Psoas muscle (tissue), 8 donors: ENCODE measurements at places on chromosomes 6 and 20. TPM values are rescaled to one million over a fixed set of nuclear protein-coding genes. Genes with fewer than 3 reads are reported as not detected.

Gene BPIFB1
- total RNA-seq, result not detected

Gene MCHR2
- total RNA-seq, result not detected

Gene ANKS1A
- 8.0 TPM for total RNA-seq

Gene MLN
- total RNA-seq, result not detected

Gene PPP1R16B
- 5.0 TPM for total RNA-seq

Gene MRPS18A
- 131 TPM for total RNA-seq

Gene FNDC1
- total RNA-seq, result 0.99 TPM

Gene SULF2
- total RNA-seq, result 11.6 TPM

Gene CBFA2T2
- total RNA-seq, result 9.3 TPM

Gene C20orf144
- total RNA-seq, result not detected

Gene MTHFD1L
- 1.1 TPM for total RNA-seq

Gene PXT1
- total RNA-seq, result 0.17 TPM

Gene OR12D3
- total RNA-seq, result not detected

Gene RNF182
- 0.09 TPM for total RNA-seq

Gene PTPRT
- 0.04 TPM for total RNA-seq

Gene KIF25
- 0.20 TPM for total RNA-seq

Gene ANGPT4
- 0.04 TPM for total RNA-seq

Gene SMPDL3A
- total RNA-seq, result 15.1 TPM

Gene PRPF6
- total RNA-seq, result 63.1 TPM

Gene TSPO2
- total RNA-seq, result not detected

Gene DEF6
- 0.51 TPM for total RNA-seq

Gene SALL4
- not detected for total RNA-seq
